ENCODE measurements at places on chromosomes 2 and 18.

DNA sequence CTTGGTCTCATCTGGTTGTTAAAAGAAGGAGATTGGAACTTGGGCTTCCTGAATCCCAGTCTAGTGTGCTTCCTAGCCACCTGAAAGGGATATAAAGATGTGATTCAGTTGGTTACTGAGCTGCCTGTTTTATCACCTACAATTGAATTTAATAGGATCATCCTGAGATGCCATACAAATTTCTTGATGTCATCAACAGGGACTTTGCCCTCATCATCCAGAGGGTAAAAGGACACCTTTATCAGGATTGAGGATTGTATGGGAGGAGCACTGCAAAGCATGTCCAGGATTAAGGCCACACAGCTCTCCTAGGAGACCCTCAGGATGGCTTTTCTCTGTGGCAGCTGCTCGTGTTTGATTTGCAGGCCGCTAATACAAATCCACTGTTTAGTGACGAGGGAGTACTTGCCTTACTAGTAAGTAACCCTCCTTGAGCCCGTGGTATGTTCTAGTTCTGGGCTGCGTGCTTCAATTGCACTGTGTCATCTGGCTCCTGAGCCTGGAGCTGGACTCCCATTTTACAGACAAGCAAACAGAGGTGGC, 28.6 kb downstream of the SH3RF3 start:
- DNase-seq = no peak

- DNase-seq = no peak
Measured at GRCh38 chr2:242031481-242032019, 162.0 kb downstream of the RTP5 start.

- no peak for DNase-seq
Measured at GRCh38 chr2:203824057-203824456, 43.5 kb upstream of the CTLA4 start.

DNA sequence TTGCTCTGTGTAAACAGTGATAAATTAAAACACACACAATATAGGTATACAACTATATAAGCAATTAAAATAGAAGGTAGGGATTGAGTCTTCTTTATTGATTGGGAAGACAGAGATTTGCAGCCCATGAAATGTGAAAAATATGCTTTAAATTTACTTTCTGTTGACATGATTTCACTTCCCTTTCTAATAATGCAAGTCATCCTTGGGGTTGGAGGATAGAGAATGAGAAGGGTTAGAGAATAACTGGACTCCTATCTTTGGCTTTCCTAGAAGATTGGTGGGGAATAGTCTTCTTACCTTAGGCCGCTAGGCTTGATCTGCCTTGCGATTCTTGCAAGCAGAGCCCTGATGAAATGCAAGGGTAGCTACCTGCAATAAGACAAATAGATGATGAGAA, 339.8 kb downstream of the NYAP2 start:
- no peak for DNase-seq

GRCh38 chr18:24370120-24370519, 27.5 kb downstream of the OSBPL1A start:
- DNase-seq = no peak

- DNase-seq = no peak
Measured at GRCh38 chr2:55384786-55385185, 34.9 kb downstream of the CCDC88A start.

- no peak for DNase-seq
Measured at GRCh38 chr2:45072862-45073237, 63.6 kb upstream of the SIX2 start.

GRCh38 chr18:63848159-63848558, 39.3 kb upstream of the SERPINB2 start:
- no peak for DNase-seq

- DNase-seq = no peak
Measured at GRCh38 chr2:112910219-112910618, 746 bp upstream of the IL37 start.

- DNase-seq = no peak
Measured at GRCh38 chr2:200199005-200199404, 107.5 kb upstream of the SPATS2L start.

- DNase-seq = no peak
Measured at GRCh38 chr2:60442608-60443007, 110.8 kb downstream of the BCL11A start.

- peak; percentile 19 for DNase-seq
Measured at GRCh38 chr2:20439193-20439475, 7.7 kb upstream of the RHOB start.

GRCh38 chr18:79856119-79857007, 58.6 kb downstream of the KCNG2 start:
- DNase-seq = peak; percentile 33

GRCh38 chr2:129812071-129812470, 167.4 kb upstream of the RAB6C start:
- DNase-seq = no peak

GRCh38 chr2:179263446-179264367, 925 bp downstream of the SESTD1 start:
- DNase-seq = peak; percentile 54

- DNase-seq = no peak
Measured at GRCh38 chr2:61775956-61776570, 77.8 kb downstream of the FAM161A start.

GRCh38 chr2:72183016-72183415, 35.4 kb upstream of the CYP26B1 start:
- no peak for DNase-seq

Measured in liver (tissue), 10 donors.